ENCODE measurements at places on chromosomes 4 and X. TPM values are rescaled to one million over a fixed set of nuclear protein-coding genes. Genes with fewer than 3 reads are reported as not detected.

- no peak for DNase-seq
Measured at GRCh38 chrX:39895218-39896110, 202.3 kb downstream of the BCOR start.

DNA sequence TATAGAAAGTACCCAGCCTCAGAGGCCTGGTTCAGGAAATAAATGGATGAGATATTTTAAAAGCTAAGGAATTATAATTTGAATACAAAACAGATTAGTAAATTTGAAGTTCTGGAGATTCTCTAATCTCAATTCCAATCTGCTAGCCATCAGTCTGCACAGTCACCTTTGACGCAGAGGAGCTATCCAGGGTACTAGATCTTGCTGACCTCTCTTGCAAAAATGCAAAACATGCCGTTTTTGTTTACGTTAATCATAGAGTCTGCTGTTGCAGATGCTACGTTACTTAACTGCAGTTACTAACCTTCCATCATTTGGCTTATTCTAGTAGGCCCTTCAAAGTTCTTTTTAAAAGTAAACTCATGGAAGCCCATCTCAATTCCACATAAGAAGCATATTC, 10.4 kb downstream of the CCSER1 start:
- no peak for DNase-seq

DNA sequence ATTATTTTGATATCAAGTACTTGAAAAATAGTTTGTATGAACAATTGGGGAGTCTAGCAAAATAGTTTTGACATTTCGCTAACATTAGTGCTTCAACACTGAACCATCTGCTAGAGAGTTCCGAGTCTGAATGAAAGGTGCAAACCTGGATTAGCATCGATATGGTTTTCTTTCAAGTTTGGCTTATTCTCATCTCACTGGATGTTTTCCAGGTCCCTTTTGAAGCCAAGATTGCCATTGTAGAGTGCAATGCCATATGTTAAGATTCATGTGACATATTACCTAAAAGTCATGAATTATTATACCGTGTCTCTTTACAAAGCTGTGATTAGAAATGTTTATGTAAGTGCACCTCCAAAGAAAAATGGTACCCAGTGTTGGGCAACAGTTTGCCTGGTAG, 36.8 kb upstream of the NAA11 start:
- no peak for DNase-seq

DNA sequence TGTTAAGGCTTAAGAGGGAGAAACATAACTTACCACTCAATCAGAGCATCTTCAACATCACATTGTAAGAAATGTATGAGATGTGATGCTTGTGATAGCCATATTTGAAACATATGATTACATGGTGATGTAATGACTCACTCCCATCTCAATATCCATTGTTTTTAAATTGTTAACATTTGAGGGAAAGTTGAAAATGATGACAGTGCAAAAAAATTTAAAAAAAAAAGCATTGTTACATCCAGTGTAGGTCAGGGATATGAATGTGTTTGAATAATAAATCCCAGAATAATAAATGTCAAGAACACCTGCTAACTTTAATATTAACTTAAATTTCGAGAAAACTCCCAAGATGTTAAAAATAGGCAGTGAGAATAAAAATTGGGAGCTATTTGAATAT, 6.4 kb upstream of the CCSER1 start:
- no peak for DNase-seq

CYP2U1 gene
- total RNA-seq: 9.0 TPM

- DNase-seq: no peak
Measured at GRCh38 chr4:111689214-111689613, 456.0 kb upstream of the FAM241A start.

GRCh38 chr4:8606966-8607365, 14.4 kb downstream of the CPZ start:
- no peak for DNase-seq

GPR82 gene
- 3.4 TPM for total RNA-seq

GRCh38 chr4:61556277-61556676, 356.2 kb downstream of the ADGRL3 start:
- no peak for DNase-seq

GRCh38 chr4:112532267-112532666, 16.3 kb upstream of the NEUROG2 start:
- DNase-seq: no peak

- DNase-seq: no peak
Measured at GRCh38 chrX:153526042-153526441, 8.6 kb downstream of the ATP2B3 start.

All from upper lobe of right lung (tissue), 1 donor.